Occipital lobe (tissue), 3 donors: ENCODE measurements at places on chromosomes 4 and X. TPM values are rescaled to one million over a fixed set of nuclear protein-coding genes. Genes with fewer than 3 reads are reported as not detected.

DNA sequence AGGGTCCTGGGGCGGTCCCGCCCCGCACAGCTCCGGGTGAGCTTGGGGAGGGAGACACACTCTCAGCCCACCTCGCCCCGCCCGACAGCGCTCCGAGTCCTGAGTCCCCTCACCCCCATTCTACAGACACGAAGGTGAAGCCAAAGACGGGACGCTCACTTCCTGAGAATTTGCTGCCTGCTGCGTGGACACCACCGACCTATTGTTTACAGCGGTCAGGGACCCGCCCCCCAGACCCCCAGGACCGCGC, 796 bp upstream of the ZNF141 start:
- no peak for DNase-seq

DNA sequence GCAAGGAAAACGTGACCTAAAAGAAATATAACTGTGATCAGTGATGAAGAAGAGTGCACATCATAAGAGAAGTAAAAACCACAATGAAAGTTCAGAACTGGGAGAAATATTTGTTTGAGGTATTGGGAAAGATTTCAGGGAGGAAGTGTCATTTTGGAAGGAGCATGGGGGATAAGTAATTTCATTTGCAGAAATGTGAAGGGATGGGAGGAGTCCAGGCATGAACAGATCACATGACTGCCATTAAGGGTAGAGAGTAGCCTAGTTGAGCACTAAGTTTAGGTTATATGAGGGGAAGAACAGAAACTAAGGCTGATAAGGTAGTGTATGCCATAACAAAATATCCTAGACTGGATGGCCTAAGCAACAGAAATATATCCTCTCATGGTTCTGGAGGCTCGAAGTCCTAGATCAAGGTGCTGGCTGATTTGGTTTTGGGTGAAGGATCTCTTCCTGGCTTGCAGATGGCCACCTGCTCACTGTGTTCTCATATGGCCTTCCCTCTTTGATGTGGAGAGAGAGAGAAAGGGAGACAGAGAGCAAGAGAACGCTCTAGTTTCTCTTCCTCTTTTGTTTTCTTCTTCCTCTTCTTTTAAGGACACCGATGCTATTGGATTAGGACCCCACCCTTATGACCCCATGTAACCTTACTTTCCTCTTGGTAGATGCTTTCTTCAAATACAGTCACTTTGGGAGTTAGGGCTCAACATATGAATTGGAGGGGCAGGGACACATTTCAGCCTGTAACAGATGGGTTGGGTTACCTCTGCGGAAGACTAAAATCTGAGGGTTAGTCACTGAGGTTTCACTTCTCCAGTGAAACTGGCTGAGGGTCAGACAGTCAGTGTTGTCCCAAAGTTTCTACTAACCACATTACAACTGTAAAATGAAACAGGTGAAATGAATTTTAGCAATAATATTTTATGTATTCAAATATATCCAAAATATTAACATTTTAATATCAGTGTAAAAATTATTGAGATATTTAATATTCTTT, 77.9 kb downstream of the EGF start:
- no peak for DNase-seq

The CSN1S1 gene
- total RNA-seq, result not detected

DNA sequence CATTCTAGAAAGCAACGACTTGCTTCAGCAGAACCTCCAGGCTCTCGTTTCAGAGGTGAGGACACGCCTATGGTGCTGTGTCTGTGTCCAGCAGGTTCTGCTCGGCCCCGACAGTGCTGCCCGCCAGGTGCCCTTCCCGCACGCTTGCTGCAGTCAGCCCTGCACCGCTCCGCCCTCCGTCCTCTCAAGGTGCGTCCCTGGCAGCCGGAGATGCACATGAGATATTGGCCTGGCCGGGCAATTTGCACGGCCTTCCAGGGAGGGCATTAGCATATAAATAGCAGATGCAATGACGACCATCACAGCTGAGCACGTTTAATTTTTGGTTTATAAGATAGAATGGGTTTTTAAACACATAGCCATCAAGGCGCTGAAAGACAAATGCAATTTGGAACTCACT, 14.4 kb downstream of the UVSSA start:
- no peak for DNase-seq

DNA sequence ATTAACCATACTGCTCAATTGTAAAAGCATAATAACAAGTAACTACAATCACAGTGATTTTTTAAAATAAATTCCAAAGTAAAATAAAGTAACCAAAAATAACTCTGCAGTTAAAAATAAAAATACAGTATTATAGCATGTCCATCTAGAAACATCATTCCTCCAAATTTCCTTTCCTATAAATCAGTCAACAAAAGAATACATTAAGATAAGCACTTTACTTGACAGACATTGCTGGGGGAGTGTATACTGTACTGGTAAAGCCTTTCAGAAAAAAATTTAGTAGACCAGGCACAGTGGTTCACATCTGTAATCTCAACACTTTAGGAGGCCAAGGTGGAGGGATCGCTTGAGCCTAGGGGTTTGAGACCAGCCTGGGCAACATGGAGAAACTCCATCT, 91.1 kb downstream of the LRBA start:
- DNase-seq, result no peak

DNA sequence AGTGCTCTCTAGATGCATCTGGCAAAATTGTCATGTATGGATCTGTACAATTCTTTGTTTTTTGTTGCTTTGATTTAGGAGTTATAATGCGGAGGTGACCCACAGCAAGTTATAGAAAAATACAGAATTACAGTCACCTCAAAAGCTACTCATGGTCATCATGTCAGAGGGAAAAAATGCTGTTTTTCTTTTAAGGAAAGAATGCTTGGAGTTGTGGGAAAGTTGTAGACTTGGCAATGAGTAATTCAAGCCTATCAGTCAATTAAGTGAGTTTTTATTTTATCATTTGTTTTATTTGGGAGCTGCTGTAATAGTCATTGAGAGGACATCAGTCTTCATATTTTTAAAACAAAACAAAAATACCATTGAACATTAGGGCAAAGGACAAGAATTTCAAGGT, 16.4 kb downstream of the FHL1 start:
- no peak for DNase-seq

- no peak for DNase-seq
Measured at GRCh38 chr4:99324361-99324760, 3.2 kb upstream of the ADH1B start.

The ARHGAP24 gene
- total RNA-seq, result 2.2 TPM

The CXCL3 gene
- 1.2 TPM for total RNA-seq
